ENCODE measurements at places on chromosomes 4 and X.

DNA sequence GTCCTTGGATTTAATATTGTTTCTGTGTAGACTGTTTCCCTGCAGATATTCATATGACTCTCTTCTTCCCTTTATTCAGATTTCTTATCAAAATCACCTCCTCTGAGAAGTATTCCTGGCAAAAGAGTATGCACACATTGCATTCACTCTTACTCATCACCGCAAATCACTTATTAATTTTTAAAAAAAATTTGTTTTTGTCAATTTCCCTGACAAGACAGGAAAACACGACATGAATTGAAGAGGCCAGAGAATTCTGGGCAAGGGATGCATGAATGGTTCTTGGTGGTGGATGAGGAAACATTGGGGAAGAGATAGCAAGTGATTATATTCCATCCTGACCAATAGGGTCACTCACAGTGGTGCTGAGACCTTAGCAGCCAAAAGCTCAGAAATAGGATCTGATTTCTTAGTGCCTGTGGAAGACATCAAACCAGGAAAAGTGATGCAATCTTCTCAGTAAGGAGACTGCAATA lies 522.5 kb upstream of the AGA start:
- no peak for DNase-seq

DNA sequence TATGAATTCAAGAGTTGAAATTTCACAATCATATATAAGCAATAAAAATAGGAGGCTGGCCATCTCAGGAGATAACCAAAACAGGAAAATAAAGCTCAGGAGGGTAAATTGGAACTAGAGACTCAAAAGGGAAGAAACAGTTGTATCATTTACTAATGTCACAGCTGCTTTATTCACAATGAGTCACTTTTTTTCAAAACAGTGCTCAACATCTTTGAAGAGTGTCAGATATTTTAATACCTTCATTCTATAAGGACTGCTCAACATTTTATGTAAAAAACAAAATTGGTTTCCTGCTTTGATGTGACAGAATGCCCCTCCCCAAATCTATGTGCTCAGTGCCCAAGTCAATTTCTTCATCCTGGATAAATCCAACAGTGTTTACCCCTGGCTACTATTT lies 97.7 kb downstream of the DDX60 start:
- no peak for DNase-seq

- DNase-seq = no peak
Measured at GRCh38 chrX:151153086-151153485, 23.3 kb upstream of the GPR50 start.

- DNase-seq = no peak
Measured at GRCh38 chrX:2697741-2698299, 6.7 kb downstream of the CD99 start.

DNA sequence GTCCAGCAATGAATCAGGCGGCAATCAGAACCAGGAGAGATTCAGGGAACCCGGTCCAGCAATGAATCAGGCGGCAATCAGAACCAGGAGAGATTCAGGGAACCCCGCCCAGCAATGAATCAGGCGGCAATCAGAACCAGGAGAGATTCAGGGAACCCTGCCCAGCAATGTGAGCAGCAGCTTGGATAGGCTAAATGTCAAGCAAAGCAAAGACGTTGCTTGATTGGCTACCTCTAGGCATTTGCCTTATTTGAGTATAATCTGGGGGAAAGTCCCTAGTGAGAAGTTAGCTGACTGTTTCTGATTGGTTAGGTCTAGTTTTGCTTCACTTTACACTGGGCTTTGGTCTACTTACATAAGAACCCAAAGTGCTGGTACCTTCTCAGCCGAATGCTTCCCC lies 1212.2 kb upstream of the TENM3 start:
- DNase-seq = no peak

GRCh38 chrX:3393581-3394111 lies 47.2 kb upstream of the MXRA5 start:
- peak; percentile 7 for DNase-seq

GRCh38 chr4:80184825-80185756 lies 12.2 kb upstream of the PRDM8 start:
- DNase-seq = no peak

DNA sequence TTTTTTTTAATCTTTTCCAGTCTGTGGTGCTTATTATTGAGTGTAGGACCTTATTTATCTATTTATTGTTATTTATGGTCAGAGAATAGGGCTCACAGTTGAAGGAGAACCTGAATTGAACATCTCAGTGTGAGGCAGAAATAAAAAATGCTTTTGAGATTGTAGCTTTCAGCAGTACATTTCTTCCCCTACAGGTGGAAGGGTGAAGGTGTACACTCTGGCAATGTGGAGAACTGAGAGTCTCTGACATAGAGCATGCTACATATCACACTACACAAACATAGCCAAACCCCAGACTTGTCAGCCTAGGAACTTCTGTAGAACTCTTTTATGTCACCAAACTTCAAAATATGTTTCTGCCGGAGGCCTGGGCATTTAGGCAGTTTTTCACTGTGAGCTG lies 140.2 kb downstream of the STIM2 start:
- DNase-seq = no peak

DNA sequence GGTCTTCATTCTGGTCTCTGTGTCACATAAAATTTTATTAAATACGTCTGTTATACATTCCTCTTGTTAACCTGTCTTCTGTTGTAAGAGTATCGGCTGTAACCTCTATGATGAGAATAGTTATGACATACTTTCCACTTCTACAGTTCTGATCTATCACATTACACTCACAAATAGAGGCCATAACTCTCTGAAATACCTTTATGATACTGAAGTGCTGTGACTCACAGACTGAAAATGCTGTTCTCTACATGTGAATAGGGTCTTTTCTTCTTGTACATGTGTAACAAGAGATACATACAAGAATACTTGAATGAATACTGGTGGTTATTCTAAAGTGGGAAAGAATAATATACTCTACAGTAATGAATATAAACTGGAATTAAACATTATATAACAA lies 1047.6 kb downstream of the TECRL start:
- no peak for DNase-seq

GRCh38 chr4:19496756-19497155 lies 754.9 kb upstream of the SLIT2 start:
- DNase-seq = no peak

DNA sequence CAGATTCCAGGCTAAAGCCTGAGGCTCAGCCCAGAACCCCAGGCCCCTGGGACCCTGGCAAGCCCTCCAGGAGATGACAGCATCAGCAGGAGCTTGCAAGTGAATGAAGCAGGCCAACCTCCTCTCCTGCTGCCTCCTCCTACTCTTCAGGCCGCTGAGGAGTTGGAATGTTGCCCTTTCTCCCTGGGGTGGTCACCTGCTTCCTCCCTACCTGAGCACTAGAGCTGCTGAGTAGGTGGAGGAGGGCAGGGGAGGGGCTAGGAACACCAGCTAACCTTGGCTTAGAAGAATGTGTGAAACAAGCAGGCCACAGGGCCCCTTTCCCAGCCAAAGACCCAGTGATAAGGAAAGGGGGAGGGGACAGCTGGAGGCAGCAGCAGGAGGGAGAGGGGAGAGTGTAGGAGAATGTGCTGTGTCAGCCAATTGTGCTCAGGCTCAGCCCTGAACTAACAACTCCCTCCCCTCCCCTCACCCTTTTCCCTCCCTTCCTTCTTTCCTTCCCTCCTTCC lies 58.0 kb downstream of the PJA1 start:
- no peak for DNase-seq

GRCh38 chr4:23297327-23297726 lies 592.5 kb downstream of the PPARGC1A start:
- no peak for DNase-seq

DNA sequence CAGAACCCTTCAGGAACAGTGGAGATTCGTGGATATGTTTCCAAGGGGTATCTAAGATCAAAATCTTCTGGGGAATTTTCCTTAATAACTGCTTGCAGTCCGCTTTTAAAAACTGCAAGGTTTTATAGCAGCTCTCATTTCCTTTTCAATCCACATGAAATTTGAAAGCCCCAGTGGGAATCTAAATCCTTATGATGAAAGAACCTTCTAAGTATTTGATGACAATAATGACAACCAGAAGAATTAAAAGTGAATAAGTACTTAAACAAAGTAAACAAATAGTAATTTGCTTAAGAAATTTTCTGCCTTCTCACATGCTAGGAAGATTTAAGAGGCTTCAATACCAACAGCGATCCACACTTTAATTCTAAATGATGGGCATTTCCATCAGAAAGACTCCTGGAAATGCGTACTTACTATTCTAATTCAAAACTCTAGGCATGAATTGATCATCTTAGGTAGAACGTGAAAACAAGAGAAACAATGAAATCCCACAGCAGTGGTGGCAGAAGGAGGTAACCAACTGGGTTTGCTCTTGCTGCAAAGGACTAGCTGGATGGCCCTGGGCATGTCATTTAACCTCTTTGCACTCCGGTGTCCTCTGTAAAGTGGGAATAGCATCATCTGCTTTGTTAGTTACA lies 37.6 kb upstream of the S100G start:
- no peak for DNase-seq

DNA sequence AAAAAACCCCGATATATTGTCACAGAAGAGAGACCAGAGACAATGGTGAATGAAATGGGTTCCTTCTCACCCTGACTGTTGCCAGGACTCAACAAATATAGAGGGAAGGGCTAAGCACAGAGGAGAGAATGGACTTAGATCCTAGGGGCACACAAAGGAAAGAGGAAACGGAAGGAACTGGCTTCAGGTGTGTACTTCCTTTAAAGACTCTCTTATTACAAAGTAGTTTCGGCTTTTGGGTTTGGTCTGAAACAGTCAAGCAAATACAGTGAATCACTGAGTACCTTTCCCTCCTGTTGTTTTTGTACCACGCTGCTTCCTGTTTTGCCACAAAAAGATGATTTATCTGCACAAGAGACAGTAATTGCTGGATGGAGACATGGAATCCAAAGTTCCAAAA lies 46.1 kb upstream of the S100G start:
- DNase-seq = no peak

DNA sequence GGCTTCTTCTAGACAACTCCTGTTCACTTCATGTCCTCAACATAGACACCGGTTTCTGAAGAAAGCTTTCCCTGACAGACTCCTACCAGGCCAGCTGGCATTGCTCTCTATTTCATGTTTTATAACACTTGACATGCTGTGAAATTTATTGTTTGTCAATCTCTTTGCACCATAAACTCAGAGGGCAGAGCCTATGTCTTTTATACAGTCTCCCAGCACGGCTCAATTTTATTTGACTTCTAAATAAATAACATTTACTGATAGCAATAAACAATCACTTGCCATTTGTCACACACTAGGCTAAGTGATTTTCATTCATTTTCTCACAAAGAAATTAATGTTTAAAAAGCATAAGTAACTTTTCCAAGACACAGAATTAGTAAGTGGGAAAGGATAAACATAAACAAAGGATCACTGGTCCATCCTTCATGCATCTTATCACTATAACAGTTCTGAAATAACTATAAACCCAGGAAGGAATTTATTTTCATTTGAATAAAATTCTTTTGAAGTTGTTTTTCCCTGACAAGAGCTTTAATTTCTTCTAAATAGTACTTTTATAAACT lies 577.6 kb downstream of the TECRL start:
- no peak for DNase-seq

DNA sequence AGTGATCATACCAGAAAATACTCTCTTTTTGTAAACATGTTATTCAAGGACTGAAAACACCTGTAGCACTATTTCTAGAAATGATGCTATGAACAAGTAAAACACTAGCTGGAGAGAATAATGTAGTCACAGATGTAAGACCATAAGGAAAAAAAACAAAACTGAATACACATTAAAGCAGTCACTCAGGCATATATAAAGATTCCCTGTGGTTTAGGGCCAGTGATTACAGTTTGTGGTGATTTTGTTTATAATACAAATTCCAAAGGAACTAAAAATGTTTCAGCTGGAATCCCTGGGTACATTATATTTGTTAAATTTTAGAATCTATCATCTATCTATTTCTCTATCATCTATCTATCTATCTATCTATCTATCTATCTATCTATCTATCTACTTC lies 777.8 kb upstream of the FRG1 start:
- DNase-seq = no peak

DNA sequence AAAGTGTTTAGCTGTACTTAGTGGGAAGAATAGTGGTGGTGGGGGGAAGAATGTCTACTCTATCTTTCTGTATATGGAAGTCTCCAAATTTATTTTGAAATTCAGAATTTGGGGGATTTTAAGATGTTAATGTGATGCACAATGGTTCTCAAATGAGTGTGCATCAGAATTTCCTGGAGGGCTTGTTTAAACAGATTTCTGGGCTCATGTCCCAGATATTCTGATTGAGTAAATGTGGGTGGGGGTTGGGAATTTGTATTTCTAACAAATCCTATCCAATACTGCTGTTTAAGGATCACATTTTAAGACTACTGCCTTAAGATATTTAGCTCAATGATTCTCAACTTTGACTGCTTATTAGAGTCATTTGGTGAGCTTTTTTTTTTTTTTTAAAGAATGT lies 15.1 kb upstream of the INTS6L start:
- no peak for DNase-seq

DNA sequence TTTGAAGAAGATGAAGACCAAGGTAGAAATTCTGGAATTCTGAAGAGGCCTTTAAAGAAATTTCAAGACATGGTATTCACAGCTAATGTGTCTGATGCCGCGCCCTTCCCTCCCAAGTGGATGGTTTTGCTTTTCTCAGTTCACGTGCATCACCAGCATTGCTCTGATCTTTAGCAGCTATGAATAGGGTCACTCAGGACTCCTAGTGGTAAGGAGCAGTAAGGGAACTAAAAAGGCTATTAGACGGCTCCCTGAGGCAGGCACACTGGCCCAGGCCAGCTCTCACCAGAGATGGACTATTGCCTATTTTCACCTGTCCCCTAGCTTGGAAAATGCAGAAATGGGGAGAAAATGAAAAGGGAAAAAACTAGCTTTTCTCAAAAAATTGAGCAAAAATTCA lies 447.5 kb upstream of the RASGEF1B start:
- no peak for DNase-seq

DNA sequence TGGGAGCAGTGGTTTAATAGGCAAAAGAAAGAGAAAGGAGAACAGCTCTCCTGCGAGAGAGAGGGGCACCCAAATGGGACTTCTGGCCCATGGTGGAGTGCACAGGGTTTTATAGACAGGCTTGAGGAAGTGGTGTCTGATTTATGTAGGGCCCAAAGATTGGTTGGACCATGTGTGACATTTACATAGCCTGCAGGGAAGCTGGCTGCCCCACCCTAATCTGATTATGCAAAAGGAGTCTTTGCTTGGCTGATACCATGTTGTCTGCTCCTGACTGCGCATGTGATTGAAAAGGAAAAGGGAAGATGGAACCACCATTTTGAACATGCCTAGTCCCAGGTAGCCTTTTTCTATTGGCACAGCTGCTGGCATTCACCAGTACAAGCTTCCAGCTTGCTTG lies 100.0 kb upstream of the DIPK2B start:
- DNase-seq = no peak

GRCh38 chr4:79688691-79689090 lies 280.7 kb upstream of the GK2 start:
- no peak for DNase-seq

DNA sequence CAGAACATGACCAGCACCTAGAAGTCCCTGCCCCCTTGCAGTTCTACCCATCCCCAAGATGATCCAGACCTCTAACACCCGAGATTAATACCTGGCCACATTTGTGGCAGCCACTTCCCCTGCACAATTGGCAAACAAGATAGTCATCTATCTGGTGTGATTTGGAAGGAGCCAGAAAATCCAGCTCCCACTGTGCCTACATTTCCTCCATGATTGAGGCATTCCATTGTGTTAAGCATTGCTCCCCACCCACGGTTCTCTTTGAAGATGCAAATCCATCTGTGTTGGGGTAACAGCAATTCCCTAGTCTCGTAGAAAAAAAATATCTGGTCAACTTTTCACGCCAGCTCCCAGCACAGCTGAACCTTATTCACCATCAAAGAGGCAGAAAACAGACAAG lies 405.0 kb downstream of the BCOR start:
- DNase-seq = no peak

Measured in NCI-H2081 treated with DMSO at 0.1 percent for 48 hours (cell line).